PC-9 (cell line): ENCODE measurements at places on chromosomes 12 and 14.

DNA sequence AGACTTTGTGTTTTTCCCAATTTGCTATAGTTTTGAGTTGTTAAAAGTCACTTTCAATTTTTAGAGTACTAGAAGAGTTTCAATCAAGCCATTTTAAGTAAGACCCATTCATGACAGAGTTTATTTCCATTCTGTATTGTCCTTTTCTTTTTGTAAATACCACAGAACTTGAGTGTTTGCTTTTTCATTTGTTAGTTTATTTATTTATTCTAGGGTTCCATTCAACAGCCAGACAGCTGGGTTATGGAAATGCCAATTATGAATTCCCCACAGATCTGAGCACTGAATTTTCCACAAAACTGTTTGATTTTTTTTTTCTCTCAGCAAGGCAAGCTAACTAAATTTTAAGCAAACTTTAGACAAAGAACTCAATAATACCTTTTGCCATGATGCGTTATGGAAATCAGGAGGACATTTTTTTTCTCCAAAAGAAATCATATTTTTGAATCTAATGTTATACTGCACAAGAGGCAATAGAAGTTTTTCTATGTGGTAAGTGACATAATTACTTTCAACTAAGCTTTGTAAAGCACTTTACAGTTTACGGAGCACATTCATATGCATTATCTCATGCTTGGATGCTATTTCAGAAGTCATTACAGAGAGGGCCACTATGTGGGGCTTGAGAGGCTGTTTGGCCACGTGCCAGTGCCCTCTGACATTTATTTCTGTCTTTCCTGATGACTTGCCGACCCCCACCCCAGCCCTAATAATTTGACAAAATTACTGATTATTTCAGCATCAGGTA, 181.5 kb downstream of the VRK1 start:
- no peak for DNase-seq

DNA sequence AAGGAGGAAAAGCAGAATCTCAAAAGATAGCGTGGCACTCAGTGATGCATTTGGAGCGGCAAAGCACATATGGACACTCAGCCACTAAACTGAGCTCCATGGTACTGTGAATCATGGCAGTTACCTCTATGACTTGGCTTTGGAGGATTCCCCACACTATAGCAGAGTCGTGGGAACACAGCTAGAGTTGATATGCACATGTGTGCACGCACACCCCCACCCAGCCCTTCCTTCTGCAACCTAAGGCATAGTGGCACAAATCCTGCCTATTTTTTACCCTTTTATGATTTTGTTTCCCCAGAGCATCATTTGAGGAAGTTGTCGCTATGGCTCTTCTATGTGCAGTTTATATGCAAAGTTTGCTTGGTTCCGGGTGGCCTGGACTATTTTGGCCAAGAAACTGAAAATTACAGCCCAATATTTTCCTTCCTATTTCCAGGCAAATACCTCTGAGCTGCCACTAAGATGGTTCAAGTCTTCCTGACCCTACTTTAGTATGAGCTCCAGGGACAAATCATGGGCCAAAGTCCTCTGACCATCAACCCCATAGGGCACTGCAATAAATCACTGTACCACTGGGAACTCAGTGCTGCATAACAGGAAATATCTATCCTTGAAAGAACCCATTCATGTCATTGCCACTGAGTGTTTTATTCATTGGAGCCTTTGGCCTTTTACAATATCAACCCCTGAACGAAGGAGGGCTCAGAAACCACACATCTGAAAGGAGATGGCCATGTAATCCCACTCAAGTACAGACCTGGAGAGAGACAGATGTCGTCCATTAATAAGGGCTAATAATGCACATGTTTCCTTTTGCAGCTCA, 177.5 kb downstream of the EGLN3 start:
- DNase-seq = no peak

GRCh38 chr12:129202109-129202814, 349.0 kb downstream of the GLT1D1 start:
- DNase-seq = no peak

GRCh38 chr14:78248501-78249090, 78.4 kb downstream of the NRXN3 start:
- DNase-seq = no peak

DNA sequence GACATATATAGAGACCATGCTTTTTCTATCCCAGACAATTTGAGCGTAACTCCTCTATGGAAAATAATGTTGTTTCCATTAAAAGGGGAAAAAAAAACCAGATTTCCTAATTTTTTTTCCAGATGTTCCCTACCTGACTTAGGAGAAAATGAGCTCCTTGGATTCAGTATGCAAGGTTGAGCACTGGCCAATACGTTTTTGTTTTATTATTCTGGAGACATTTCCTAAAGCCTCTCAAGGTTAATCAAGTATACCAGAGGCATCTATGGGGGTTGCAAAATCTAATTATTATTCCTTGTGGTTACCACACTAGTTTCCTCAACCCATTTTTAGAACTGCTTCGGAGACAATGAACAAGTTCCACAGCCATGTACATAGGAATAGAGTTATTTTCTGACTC, 291.3 kb downstream of the SLC16A7 start:
- no peak for DNase-seq

DNA sequence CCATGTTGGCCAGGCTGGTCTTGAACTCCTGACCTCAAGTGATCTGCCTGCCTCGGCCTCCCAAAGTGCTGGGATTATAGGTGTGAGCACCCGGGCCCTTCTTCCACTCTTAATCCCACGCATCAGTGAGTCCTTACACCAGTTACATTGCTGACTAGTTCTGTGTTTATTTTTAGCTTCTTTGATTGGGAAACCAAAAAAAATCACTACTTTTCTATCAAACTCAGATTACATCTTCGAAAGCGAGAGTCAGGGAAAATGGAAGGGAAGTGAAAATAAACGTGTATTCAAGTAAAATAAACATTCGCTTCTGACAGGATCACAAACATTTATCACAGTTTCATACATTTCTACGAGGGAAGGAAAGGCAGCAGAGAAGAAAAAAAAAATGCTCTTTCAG, 32.2 kb downstream of the FGD6 start:
- no peak for DNase-seq

DNA sequence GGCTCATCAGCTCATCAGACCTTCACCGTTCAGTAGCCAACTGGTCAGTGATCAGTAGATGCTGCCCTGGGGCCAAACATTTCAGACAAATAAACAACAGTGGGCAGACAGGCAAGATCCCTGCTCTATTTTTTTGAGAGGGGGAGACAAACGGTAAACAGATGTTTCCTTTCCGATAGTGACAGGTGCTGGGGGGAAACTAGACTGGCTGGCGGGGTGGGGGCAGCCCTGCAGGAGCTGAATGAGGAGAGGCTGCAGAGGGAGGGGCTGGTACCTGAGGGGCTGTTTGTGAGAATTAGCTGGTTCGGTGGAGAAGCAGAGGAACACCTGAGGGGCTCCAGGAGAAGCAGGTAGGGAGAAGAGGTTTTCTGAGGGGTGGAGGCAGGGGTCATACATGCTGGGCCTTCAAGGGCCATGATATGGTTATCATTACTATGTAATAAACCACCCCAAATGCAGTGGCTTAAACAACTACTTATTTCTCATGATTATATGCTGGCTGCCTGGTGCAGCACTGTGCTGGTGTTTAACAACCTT, 8.2 kb upstream of the GOLGA3 start:
- no peak for DNase-seq

- no peak for DNase-seq
Measured at GRCh38 chr12:96495155-96495554, 5.8 kb downstream of the CFAP54 start.

DNA sequence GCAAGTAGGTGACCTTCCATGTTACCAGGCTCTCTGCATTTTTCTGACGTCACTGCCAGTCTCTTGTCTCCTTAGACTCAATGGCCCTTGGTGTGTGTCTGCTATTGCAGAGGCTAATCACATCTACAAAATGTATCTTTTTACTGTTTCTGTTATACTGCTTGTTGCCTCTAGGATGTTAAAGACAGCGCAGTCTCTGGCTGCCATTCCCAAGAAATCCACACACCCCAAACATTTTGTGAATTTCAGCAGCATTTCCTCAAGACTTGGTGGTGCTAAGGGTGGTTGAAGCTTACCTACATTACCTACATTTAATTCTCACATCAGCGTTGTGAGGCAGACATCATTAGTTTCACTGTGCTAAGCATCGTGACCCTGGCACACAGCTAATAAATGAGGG, 87.2 kb downstream of the C12orf75 start:
- DNase-seq = no peak

- no peak for DNase-seq
Measured at GRCh38 chr12:28409892-28410291, 219.6 kb downstream of the CCDC91 start.

DNA sequence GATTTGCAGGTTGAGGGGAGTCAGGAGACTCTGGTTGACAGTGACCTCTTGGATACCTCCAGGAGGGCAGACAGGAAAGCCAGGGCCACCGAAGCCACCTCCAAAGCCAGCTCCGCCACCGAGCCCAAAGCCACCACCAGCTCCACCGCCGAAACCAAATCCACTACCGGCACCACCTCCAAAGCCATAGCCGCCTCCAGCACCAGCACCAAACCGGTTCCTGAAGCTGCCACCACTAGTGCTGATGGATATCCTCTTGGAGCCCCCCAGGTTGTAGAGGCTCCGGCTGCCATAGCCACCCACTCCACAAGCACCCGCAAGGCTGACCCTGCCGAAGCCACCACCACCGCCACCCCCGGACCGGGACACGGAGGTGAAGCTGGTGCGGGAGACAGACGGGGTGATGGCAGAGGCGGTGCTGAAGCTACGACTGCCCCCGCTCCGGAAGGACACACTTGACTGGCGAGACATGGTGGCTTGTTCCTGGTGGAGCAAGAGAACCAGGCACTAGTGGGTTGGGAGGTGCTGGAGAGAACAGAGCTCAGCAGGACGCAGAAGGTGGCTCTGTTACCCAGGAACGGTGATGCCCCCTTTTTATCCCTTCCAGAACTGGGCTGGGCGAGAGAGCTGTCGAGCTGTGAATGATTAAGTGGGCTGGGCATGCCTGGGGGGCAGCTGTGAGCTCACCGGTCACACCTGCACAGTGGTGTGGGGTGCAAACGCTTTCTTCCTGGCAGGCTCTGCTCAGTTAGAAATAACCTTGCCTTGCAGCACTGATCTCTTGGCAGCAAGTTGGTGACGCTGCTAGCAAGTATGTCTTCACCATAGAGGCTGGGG, at the start of gene KRT5:
Gene KRT5 (minus strand): TSS at position 569 of the 837 bp plus-strand sequence. CDS start 98 bp downstream, at position 471.
- peak; percentile 93 for DNase-seq

GRCh38 chr12:592024-592505, 71.2 kb downstream of the NINJ2 start:
- peak; percentile 30 for DNase-seq

GRCh38 chr12:54497883-54498282, 331 bp downstream of the NCKAP1L start:
- no peak for DNase-seq

DNA sequence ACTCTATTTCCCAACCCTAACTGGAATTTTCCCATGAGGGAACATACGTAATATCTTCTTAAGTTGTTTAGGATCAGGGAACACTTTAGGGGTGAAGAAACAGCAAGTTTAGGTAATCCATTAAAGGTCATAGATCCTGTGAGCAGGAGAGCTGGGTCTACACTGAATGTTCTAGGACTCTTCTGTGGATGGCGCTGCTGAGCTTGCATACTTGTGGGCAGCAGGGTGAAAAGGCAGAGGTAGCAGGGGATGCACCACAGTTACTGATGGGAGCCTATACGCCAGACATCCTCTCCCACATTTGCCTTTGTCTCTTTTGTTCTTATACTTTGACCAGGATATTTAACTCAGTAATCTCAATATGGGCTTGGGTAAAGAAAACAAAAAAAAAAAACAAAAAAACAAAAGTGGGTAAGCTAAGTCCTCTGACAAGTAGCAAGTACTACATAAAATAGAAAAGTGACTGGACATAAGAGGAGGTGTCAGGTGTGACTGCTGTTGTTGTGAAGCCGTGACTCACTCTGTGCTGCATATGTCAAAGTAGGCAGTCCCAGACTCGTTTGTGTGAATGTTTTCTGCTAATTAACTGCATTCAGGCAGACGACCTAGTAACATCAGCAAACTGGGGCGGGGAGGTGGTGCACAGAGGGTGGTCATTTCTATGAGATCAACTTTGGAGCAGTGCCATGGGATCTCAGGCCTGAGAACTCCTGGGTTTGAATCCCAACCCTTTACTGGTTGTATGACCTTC, 31.6 kb downstream of the NEUROD4 start:
- no peak for DNase-seq

- DNase-seq = no peak
Measured at GRCh38 chr12:101763246-101763931, 24.1 kb upstream of the SYCP3 start.

- DNase-seq = peak; percentile 29
Measured at GRCh38 chr12:27524839-27525753, 1.1 kb downstream of the PPFIBP1 start.

DNA sequence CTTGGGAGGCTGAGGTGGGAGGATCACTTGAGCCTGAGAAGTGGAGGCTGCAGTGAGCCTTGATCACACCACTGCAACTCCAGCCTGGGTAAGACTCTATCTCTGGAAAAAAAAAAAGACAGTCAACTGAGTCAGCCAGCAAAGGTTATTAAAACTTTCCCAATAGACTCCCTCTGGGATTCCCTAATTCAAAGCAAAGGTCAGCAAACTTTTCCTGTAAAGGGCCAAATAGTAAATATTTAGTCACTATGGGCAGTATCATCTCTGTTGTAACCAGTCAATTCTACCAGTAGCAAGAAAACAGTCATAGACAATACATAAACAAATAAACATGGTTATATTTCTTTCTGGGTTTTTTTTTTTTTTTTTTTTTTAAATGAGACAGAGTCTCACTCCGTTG, 122.5 kb downstream of the IPO8 start:
- no peak for DNase-seq

- DNase-seq = no peak
Measured at GRCh38 chr12:92912052-92912451, 17.0 kb downstream of the EEA1 start.

DNA sequence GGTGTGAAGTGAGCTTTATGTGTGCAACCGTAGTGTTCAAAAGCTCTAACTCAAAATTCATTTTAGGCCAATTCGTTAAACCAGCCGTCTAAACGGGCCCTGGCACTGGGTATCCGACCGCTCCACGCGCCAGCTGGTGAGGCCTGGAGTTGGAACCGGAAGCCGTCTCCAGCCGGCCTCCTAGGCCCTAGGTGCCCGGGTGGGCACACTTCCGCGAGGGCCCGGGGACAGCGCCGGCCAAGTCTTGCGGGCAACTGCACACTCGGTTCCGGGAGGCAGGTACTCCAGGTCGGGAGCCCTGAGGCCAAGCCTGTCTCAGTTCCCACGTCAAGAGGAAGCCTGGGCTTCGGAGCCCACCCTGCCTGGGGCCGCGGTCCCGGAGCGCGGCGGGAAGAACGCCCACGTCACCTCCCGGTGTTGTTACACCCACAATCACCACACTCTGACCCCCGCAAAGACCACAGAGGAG, 16.2 kb downstream of the OTX2 start:
- no peak for DNase-seq

- no peak for DNase-seq
Measured at GRCh38 chr12:74514098-74514872, 23.4 kb upstream of the ATXN7L3B start.

GRCh38 chr14:92615451-92615850, 101.9 kb downstream of the RIN3 start:
- peak; percentile 44 for DNase-seq

DNA sequence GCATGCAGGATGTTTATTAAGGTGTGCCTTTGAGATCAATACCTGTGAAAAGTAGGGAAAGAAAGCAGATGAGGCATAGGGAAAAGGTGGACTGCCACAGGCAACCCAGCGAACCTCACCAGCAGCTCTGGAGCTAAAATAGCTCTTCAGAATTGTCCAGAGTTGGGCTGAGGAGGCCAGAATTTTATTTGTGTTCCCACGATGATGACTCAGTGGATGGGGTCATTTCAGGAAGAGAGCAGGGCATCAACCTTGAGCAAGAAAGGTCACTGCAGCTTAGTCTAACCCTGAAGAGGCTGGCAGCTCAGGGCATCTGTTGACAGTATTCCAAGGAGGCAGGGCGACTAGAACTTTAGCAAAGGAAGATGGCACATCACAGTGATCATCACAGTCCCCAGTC, 696.1 kb downstream of the DIO2 start:
- DNase-seq = no peak
